Kidney epithelial cell (primary cell): ENCODE measurements at places on chromosomes 16 and 17.

DNA sequence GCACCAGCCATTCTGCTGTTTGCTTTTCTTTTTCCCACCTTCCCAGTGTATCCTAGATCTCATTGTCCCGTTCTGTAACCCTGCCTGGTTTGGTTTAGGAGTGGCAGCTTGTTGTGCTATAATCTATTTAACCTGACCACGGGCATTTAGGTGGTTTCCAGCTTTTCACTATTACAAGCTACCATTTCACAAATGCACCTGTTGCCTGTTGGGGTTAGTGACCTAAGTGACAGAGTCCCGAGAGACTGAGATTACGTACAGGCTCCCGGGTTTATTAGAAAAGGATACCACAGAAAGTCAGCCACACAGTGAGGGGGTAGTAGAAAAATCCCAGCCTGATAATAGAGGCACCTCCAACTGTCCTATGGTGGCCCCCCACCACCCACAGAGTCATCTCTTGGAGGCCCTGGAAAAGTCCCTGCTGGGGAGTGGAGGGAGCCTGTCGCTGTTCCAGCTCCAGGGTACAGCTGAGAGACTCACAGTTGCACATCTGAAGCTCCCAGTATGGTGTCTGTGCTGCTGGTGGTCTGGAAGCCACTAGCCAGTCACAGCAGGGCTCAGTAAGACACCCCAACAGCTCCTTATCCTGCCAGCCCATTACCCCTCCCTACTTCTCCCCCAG lies 21.2 kb downstream of the CLEC16A start:
- no peak for DNase-seq

DNA sequence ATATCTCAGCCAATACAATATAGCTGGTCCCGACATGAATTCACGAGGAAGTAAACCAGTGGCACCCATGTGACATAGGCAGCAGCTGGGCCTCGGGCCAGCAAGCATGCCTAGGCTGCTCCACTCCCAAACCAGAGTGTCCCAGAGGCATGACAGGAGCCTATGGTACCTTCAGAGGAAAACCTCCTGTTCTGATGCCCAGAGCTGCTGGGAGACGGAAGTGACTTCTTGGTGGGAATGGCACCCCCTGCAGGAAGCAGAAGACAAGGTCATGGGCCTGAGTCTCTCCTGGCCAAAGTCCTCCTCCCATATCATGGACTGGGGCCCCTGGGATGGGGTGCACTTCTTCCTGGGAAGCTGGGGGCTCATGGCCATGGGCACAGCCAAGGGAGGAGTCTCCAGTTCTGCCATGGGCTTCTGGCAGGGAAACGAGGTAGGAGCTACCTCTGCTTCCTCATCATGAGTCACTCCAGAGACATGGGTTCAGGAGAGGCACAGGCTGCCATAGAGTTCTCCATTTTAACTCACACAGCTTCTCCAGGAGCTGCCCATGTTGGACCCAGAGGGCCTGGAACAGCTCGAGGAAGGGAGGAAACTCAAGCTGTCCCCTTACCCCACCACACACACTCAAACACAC lies 13.4 kb downstream of the FBF1 start:
- no peak for DNase-seq

GRCh38 chr17:81608082-81608481 lies 28.8 kb downstream of the NPLOC4 start:
- no peak for DNase-seq

- no peak for DNase-seq
Measured at GRCh38 chr17:72336026-72336803, 215.4 kb downstream of the SOX9 start.
